ENCODE measurements at places on chromosomes 1 and 21.

DNA sequence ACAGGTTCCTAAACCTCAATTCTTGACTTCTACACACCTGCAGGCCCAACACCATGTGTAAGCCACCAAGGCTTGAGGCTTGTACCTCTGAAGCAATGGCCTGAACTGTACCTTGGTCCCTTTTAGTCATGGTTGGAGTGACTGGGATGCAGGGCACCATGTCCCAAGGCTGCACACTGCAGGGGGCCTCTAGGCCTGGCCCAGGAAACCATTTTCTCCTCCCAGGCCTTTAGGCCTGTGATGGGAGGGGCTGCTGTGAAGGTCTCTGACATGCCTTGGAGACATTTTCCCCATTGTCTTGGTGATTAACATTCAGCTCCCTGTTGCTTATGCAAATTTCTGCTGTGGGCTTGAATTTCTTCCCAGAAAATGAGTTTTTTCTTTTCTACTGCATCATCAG, 75.8 kb upstream of the ZNF678 start:
- no peak for DNase-seq

DNA sequence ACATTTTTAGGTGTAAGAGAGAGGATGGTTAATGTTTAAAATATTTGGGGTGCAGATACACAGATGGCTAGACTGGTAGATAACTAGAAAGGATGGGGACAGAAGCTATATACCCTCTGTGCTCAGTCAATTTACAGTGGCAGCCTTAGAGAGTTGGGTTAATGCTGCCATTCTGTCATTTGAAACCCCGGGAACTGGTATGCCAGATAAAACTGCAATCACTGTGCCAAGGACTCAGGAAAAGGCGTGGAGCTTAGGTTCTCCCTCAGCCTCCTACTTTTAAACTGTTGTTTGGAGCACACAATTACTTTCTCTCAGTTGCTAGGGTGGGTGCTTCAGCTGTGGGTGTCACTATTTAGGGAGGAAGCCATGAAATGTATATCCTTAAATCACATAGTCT, 90.0 kb upstream of the HNRNPU start:
- no peak for DNase-seq

DNA sequence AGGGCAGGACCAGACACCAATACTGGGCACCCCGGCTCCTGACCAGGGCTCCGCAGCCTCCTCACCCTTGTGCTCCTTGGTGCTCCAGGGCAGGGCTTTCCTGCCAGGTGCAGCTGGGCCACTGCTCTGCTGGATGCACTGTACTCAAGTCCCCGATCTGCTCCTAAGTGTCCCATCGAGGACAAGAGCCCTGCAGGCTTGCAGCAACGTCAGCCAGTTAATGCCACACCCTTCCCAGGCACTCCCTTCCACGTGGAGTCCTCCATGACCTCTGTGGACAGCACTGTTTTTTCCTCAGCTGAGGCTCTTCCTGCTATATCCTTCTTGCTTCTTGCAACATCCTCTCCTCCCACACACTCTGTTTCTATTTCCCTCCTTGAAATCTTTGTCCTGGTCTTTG, 94.0 kb upstream of the NGF start:
- DNase-seq: peak; percentile 25

GRCh38 chr1:72568113-72568512, 285.8 kb upstream of the NEGR1 start:
- DNase-seq: no peak

- no peak for DNase-seq
These were observed 2.2 kb upstream of the EIF2B3 start for GRCh38 chr1:44988531-44989156.

DNA sequence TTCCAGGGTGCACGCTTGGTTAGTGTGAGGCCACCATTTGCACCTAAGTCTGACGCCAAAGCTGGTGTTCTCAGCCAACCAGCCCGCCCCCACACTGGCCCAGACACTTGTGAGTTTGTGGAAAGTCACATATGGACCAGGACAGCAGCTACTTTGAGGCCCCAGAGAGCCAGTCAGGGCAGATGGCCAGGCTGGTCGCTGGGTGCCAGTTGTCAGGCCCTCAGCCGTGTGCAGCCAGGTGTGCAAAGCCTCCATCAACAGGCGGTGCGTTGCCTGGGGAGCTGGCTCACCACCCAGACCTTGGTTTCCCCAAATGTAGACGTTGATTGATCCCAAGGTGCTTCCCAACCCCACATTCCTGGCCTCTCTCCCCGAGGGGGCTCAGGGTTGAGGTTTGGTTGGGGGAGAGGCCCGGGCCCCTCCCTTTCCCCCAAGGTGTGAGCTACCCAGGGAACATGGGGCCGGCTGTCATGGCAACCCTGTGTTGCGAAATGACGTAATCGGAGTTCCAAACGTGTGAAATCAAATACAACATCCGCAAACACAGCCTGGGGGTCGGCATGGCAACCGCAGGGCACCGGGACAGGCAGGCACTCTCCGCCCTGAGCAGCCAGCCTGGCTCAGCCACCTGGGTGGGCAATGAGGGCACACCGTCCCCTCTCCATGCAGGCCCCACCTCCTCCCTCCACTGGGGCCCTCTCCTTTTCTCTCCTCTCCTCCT, 42.2 kb upstream of the WNT4 start:
- peak; percentile 80 for DNase-seq

DNA sequence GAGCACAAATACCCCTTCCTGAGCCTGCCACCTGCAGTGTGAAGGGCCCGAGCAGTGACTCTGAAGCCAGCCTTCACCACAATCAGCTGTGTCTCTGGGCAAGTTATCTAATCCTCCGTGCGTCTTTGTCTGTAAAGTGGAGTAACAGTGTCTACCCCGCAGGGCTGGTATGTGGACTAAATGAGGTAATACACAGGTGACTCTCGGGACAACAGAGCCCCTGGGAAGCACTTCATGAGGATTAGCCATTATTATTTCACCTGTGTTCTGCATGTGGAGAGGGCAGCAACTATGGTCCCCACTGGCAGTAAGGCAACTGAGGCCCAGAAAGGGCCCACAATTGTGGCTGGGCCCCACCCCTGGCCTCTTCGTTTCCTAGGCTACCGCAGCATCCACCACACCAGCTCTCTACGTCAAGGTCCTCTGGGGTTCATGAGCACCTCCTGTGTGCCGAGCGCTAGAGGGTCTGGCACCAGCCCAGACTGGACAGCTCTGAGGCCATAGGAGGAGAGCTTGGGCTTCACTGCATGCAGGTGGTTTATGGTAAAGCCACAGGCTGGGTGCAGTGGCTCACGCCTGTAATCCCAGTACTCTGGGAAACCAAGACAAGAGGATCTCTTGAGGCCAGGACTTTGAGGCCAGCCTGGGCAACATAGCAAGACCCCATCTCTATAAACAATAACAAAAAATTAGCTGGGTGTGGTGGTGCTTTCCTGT, 41.3 kb upstream of the LRP8 start:
- DNase-seq: no peak

DNA sequence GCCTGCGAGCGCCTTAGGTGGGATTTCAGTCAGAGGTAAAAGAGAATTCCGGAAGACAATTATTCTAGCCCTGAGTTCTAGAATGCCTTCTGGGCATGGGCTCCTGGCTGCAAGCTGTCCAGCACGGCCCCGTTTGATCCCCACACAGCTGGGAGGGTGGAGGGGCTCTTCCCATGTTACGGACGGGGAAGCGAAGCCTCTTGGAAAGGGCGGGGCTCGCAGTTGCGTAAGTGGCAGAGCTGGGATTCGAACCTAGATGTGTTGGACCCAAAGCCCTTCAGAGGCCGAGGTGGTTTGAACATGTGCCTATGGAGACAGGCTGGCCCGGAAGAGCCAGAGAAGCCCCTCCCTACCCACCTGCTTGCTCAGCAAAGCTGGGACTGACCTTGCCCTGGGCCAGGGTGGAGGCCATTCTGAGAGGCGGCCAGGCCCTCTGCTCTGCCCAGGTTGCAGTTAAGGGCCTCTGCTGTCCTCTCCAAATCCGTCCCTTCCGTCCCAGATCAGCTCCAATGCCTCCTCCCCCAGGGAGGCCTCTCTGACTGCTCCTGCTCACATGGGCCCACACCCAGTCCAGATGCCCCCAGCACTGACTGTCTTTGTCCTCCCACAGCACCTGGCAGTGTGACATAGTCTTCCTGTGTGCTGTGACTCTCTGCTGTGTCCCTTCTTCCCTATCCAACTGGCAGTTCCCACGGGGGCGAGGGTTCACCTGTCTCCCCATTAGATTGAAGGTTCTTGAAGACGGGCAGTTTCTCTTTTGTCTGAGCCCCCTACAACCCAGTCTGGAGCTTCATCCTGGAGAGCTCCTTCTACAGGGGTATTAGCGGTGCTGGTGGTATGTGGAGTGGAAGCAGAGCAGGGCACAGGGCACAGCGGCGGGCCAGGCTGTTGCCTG, 1.2 kb upstream of the HSPB7 start:
- no peak for DNase-seq

GRCh38 chr1:219067350-219067712, 106.3 kb upstream of the LYPLAL1 start:
- no peak for DNase-seq

DNA sequence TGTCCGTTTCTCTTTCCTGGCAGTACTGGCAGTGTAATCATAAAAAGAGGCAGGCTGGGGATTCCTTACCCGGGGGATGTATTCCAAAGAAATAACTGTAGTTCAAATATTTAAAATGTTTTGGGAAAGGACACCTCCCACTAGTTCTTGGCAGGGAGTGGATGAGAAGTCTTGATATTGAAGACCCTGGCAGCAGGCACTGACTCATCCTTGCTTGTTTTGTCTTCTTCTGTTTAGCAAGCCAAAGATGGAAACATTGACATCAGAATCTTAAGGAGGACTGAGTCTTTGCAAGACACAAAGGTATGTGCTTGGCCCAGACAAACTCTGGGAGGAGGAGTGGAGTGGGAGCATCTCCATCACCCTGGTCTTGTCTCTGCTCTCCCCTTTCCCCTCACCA, 639 bp downstream of the IL20 start:
- peak; percentile 46 for DNase-seq

GRCh38 chr1:24111262-24111995, 506 bp downstream of the MYOM3 start:
- DNase-seq: peak; percentile 58

DNA sequence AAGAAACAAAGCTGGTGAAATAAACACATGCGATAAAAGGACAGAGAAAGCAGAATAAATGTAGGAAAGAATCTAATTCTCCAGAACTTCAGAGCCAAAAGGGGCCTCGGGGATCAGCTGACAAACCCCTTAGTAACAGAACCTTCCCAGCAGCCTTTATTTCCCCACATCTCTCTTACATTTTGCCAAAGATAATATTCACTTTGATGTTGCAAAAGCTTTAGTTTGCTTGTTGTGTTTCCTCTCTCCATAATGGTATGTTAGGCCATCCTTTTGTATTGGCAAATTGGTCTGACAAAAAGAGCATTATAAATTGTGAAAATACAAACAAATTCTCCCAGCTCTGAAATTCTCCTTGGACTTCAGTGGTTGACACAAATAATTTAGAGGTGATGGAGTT, 54.9 kb downstream of the OPTC start:
- DNase-seq: no peak

GRCh38 chr1:244353551-244354091, 98.1 kb downstream of the ADSS2 start:
- peak; percentile 97 for DNase-seq
